Stimulated activated CD4-positive, alpha-beta T cell treated with anti-CD3 and anti-CD28 coated beads, Interleukin-4, amount 100 ng/mL, for 48 hours (primary cell): ENCODE measurements at places on chromosomes 11 and 22.
A peak's percentile ranks its signal among the peaks of the same experiment; 100 is the strongest.

GRCh38 chr22:27231266-27231665 is 570.3 kb downstream of the MN1 start:
- no peak for DNase-seq

- DNase-seq: no peak
Measured at GRCh38 chr11:33899400-33900037, 7.6 kb upstream of the LMO2 start.

- no peak for DNase-seq
Measured at GRCh38 chr22:20588843-20589581, 81.6 kb downstream of the MED15 start.

- DNase-seq: peak; percentile 16
Measured at GRCh38 chr11:94602430-94603372, 35.5 kb downstream of the PIWIL4 start.

DNA sequence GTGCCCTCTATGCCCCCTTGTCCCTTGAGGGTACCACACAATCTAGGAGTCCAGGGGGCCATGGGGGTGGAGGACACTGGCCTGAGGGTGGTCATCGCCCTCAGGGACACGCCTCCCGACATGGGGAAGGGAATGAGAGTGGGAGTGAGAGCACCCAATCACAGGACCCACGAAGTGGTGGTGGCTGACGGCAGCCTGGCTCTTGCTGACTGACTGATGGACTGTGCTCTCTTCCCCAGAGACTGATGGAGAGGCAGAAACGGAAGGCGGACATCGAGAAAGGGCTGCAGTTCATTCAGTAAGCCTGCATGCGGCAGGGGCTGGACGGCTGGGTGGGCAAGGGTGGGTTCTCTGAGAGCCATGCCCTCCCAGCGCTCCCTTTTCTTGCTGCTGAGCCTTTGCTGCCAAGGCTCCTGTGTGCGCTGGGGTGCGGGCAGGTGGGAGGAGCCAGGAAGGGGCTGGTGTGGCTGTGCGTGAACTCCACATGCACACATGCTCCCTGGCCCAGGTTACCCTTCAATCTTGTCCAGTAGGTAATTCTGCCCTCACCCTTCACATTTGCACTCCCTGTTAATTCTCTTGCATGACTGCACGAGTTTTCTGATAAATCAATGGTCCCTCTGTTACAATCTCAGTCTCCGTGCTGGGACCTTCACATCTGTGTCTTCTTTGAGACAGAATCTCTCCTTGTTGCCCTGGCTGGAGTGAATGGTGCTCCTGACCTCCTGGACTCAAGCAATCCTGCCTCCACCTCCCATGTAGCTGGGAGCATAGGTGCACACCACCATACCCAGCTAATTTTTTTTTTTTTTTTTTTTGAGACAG is 19.3 kb downstream of the ZC3H7B start:
- DNase-seq: no peak

- no peak for DNase-seq
Measured at GRCh38 chr11:125351033-125351867, 144.8 kb downstream of the FEZ1 start.

DNA sequence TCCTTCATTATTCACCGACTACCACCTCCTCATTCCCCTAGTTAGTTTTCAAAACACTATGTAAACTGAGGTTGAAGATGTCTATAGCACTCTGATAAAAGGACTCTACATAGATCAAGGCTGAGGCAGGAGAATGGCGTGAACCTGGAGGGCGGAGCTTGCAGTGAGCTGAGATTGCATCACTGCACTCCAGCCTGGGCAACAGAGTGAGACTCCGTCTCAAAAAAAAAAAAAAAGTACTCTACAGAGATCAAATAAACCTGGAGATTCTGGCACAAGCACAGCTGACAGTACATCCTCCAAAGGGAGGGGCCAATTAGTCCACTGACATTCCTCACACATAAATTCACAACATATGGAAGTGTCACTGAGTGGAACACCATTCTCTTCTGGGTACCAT is 31.0 kb downstream of the TSG101 start:
- no peak for DNase-seq

- DNase-seq: no peak
Measured at GRCh38 chr11:61892085-61892370, 683 bp upstream of the FADS3 start.

DNA sequence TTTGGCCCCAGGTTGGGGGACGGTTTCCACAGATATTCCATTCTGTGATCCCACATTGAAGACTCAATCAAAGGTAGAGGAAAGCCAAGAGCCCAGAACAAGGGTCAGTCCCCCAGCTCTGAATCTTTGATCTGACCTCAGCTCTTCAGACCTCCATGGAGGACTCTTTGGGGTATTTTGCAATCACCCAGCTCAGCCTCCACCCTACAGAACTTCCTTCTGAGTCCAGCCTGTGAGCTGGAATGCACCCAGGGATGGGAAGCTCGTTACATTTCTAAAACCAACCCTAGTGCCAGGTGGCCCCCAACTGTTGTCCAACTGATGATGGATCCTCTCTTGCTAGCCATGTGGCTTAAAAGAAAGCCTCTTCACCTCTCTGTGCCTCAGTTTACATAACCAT is 335.3 kb downstream of the MN1 start:
- no peak for DNase-seq

DNA sequence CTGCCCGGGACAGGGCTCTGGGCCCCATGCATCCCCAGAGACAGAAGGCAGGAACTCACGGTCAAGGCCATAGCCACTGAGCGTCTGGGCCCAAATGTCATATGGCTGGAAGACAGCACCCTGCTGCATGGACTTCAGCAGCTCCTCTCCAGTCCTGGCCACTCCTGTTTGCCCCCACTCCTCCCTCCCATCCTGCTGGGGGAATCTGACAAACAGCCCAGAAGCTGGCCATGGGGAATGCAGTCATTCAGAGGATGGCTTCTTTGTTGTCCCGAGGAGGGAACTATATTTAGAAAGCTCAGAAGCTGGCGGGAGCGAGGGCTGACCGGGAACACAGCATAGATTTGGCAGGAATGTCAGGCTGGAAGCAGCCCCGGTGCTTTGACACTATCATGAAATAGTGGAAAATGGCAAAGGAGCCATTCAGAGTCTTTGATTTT is 35.0 kb downstream of the DKK3 start:
- DNase-seq: no peak

- DNase-seq: no peak
Measured at GRCh38 chr22:20552443-20553401, 45.3 kb downstream of the MED15 start.

DNA sequence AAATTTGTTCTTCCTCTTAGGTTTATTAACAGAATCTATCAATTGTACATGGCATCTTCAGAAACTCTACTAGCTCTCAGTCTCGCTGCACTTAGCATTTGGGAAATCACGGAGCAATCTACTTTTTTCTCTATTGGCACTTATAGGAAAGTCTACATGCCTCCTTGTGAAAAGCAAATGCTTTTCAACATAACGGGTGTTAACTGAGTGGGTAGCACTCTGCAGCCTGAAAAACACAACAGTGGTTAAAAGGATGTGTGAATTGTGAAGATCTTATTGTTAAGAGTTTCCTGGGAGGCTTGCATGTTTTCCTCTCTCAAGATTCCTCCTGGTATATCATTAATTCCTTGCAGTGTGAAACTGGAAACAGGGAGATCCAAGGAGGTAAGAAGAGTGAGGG is 204.2 kb upstream of the SESN3 start:
- no peak for DNase-seq

- no peak for DNase-seq
Measured at GRCh38 chr11:112178936-112179335, 3.6 kb downstream of the BCO2 start.

- DNase-seq: no peak
Measured at GRCh38 chr11:117259417-117259816, 26.9 kb downstream of the RNF214 start.

DNA sequence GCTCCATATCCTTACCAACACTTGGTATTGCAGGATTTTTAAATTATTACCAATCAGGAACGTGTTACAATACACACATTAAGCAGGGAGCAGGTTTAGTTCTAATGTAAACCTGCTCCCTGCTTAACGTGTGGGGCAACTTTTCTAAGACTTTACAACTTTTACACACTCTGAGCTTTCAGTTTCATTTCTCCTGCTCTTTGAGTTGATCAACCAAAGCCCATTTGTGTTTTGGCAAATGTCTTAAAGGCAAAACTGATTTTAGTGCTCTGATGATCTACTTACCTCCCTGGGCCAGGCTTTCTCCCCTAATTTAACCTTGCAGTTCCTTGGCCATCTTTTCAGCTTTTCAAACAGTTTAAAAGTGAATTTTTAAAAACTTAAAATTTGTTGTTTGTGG is 70.9 kb downstream of the ZBTB44 start:
- DNase-seq: no peak

GRCh38 chr11:17918049-17918605 is 94.7 kb downstream of the SERGEF start:
- no peak for DNase-seq

- DNase-seq: no peak
Measured at GRCh38 chr11:96267496-96268032, 75.4 kb downstream of the MAML2 start.

GRCh38 chr11:107747622-107748021 is 35.8 kb upstream of the SLN start:
- DNase-seq: no peak

GRCh38 chr22:32066820-32067219 is 23.8 kb downstream of the SLC5A1 start:
- no peak for DNase-seq

DNA sequence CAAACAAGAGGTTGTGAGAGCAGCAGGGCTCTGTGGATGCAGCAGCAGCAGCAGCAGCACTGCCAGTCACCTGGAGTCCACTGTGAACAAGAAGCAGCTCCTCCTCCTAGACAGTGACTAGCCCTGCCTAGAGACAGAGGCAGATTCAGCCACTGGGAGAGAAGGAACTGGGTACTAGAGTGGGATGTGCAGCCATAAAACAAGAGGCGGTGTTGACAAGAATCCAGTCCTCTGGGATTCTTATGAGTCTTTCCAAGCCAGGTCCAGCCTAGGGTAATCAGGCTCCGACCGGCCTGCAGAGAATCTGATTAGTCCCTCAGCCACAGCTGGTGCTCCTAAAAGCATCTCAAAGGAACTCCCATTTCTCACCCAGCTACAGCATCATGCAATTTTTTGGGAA is 83.9 kb upstream of the USP47 start:
- DNase-seq: no peak

- no peak for DNase-seq
Measured at GRCh38 chr11:22225190-22225589, 32.3 kb downstream of the ANO5 start.

DNA sequence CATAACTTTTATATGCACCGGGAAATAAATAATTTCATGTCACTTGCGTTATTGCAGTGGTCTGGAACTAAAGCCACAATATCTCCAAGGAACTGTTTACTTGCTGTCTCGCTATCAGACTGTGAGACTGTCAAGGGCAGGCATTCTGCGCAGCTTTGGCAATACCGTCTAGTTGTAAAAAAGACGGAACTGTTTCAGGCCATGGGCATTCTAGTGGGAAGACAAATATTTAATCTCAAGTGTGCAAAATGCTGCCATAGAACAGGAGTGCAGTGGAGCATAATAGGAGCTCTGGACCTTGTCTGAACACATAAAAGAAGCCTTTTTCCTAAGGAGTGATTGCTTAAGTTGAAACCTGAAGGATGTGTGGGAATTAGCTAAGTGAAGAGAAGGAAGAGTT is 53.8 kb downstream of the PACS1 start:
- DNase-seq: no peak

GRCh38 chr11:73530109-73530508 is 67.8 kb downstream of the FAM168A start:
- DNase-seq: no peak

GRCh38 chr11:2655834-2656622 is 43.8 kb downstream of the KCNQ1OT1 start:
- no peak for DNase-seq

DNA sequence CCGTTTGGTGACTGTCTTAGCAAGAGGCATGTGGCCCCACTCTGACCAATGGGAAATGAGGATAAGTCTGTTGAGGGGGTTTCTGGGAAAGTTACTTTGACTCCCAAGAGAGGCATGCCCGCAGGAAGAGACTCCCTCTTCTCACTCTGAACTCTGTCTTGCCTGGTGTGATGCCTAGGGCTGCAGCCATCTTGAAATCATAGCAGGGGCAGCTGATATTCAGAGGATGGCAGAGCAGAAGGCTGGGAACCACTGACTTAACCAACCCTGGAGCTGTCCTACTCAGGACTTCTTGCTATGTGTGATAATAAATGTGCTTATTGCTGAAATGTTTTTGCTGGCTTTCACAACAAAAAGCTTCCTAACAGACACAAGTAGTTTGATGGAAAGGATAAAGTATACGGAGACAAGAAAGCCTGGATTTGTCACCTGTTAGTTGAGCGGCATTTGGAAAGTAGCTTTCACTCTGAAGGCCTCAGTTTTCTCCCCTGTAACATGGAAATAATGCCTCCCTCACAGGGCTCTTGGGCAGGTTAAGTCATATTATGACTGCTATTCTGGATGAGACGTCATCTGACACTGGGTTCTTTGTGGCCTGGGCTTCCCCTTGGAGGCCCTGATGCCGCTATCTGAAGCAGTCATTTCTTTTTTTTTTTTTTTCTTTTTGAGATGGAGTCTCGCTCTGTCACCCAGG is 128.5 kb downstream of the CEP164 start:
- DNase-seq: peak; percentile 44

GRCh38 chr22:25014896-25015755 is 62.6 kb downstream of the KIAA1671 start:
- no peak for DNase-seq

DNA sequence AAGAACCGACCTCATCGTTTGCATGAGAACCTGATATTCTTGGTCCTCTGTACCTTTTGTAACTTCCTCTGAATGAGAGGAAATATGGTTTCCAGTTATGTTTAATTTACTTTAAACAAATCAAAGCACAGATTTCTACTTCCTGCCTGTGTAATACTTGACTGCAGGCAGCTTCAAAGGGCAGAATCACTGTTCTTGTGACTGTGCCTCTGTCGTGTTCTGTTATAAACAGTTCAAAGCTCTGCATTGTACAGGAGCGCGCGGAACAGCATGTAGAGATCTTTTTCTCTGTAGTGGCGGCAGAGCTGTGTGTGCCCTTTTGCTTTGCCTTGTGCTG is 73.2 kb upstream of the CLDN5 start:
- no peak for DNase-seq

DNA sequence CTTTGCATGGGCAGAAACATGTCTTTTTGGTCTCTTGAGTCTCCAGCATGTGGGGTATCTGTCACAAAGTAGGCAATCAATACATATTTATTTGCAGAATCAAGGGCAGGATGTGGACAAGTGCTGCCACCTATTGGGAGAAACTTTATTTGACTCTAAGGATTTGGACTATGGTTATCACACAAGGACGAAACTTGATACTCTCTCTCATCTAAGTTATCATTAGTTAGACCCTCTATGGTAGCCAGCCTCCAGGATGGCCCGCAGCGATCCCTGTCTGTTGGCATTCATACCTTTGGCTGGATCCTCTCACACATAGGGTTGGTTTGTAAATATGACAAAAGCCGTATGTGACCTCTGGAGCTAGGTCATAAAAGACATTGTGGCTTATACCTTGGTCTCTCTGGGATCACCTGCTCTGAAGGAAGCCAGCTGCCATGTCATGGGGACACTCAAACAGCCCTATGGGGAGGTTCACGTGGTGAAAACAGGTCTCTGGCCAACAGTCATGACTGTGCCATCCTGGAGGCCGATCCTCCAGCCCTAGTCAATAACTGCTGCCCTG is 1.1 kb upstream of the FBXO7 start:
- peak; percentile 6 for DNase-seq
